Activated naive CD8-positive, alpha-beta T cell treated with anti-CD3 and anti-CD28 coated beads, Interleukin-2, amount 50 U/mL, for 24 hours (primary cell): ENCODE measurements at places on chromosomes 16 and 17.
A peak's percentile ranks its signal among the peaks of the same experiment; 100 is the strongest.

DNA sequence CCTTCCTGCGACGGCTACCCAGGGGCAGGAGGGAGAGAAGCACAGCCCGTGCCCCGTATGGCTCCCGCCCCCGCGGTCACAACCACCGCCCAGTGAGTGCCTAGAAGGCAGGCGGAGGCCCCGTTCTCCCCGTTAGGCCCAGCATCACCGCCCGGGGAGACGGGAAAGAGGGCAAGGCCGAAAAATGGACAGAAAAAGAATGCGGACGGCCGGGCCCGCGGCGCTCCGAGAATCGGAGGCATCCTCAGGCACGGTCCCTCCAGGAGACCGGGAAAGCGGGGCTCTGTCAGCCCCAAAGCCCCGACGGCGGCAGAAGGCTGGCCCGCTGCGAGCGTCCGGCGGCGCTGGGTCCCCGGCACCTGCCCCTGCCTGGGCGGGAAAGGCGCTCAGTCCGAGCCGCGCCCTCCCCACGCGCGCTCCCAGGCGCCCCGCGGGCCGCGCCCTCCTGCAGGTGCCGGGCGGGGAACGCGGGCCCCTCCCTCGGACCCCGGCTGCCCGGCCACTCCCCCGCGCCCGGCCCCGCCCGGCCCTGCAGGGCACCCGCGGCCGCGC, 407 bp downstream of the MCRIP1 start:
- peak; percentile 65 for DNase-seq

GRCh38 chr16:67538666-67539101, 10.1 kb downstream of the RIPOR1 start:
- no peak for DNase-seq

DNA sequence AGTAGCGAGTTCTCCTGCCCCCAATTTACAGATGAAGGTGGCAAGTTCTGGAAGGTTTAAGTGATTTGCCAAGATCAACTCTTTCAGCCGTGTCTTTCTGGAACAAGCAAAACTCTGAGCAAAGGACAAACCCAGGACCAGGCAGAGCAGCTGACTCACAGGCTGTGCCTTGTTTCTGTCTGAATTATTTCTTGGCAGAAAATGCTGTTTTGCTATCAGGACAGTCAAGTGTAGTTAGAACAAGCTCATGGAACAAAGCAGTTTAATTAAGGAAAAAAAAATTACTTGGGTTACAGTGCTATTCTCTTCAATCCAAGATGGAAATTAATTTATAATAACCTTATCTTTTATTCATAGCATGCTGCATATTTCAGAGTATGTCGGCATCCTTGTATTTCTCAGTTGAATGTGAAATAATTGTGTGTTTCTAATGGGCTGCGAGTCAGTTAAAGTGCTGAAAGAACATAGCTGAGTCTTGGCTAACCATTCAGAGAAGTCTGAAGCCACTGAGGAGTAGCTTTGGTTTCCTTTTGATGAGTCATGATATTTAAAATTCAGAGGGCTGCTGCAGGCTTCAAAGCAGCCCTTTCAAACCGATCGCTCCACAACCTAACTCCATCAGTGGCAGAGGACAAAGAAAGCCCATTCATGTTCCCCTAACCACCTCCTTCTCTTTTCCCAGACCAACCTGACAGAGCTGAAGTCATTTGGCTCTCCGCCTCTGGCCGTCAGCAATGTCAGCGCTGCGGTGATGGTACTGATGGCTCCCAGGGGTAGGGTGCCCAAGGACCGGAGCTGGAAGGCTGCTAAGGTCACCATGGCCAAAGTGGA, 143.7 kb downstream of the ZNF18 start:
- no peak for DNase-seq

DNA sequence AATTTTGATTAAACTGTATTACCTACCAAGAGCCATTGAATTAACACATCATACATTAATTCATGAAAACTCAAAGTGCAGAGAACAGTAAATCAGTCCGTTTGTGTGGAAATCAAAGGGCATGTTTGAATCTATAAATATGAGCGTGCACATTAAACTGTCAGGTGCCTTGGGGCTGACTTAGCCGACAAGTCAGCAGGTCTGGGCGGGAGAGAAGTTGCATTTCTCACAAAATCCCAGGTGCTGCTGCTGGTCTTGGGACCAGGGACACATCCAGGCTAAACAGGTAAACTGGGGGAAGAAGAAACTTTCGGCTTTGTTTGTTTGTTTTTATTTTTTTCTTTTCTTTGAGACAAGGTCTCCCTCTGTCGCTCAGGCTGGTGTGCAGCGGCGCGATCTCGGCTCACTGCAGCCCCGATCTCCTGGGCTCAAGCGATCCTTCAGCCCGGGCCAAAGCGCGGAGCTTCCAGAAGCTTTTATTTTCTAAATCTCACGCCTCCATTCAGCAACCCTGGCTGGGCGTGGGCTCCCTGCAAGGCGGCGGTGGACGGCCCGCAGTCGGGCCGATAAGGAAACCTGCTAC, 213.9 kb downstream of the MRTFB start:
- DNase-seq, result no peak

GRCh38 chr16:70736465-70737376, 50.9 kb upstream of the MTSS2 start:
- peak; percentile 44 for DNase-seq
